NCI-H446 (cell line): ENCODE measurements at places on chromosomes 5 and 9.

- no peak for DNase-seq
These were observed 234.4 kb downstream of the MAST4 start for GRCh38 chr5:66830636-66831035.

DNA sequence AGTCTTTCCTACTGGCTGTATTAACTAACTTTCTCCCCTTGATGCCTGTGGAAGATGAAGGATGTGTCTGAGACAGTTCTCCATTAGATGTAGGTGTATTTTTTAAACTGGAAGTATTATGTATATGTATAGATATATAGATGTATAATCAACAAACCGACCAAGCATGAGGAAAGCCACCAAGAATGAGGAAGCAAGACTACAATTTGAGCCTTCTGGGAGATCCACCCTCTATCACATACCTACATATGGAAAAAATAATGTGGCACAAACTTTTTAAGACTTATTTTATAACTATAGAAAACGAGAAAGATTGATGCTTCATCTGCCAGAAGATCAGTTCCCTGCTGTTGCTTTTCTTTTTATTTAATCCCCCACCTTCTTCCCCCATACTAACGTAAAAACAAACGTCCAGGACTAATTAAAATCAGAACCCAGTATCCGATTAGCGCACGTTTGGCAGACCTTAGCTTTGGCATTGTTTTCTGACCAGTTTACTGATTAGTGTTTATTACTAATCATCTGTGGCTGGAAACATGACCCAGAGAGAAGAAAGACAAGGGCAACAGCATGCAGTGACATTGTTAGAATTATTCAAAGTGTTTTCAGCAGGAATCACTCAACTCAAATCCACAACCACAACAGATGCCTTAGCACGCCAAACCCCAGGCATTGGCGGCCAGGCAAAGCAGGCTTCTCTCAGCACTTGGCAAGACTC lies 490.2 kb downstream of the EBF1 start:
- peak; percentile 42 for DNase-seq

DNA sequence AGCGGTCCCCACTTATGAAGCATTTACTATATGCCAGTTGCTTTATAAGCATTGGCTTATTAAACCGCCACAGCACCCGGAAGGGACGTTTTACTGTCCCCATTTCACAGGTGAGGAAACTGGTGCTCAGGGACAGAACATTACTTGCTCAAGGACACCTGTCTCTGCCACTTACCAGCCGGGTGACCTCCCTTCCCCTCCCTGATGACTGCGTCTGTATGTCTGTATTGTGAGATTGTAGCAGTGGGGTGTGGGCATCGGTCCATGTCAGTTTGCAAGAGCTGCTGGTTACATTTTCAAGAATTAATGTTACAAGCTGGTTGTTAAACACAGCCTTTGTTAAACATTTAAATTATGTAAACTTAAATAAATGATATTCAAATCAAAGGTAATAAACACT lies 77.6 kb upstream of the LMX1B start:
- no peak for DNase-seq

- no peak for DNase-seq
These were observed 30.6 kb downstream of the MRPL22 start for GRCh38 chr5:154971501-154971900.

- peak; percentile 30 for DNase-seq
These were observed 170.0 kb upstream of the GDNF start for GRCh38 chr5:38009749-38010358.

DNA sequence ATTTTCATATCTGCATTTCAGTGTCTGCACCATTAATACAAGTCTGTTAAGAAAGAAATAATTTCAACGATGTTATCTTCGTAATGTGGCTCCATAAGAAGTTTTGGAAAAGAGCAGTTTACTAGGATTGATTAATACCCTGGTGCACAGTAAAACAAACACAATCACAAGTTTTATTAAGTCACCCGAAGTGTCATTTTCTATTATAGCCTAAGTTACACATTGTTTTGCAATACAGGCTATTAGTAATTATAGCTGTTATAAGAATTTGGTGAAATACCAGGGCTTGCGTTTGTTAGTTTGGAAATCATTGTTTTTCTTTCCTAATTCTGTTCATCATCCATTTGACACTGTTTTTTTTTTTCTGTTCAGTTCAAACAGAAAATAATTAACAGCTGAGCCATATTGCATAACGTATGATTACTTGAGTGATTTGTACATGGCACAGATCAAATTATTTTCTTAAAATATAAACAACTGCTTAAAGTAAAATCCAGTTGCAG lies 30.6 kb downstream of the LVRN start:
- no peak for DNase-seq

GRCh38 chr5:112718344-112718743 lies 19.3 kb upstream of the APC start:
- no peak for DNase-seq
